ENCODE measurements at places on chromosomes 2 and 18. TPM values are rescaled to one million over a fixed set of nuclear protein-coding genes. Genes with fewer than 3 reads are reported as not detected.

GRCh38 chr18:77127769-77128671 is 4.6 kb downstream of the MBP start:
- no peak for DNase-seq
- no peaks in the 10 kb centered on the region for H3K27me3 ChIP-seq
- no peaks in the 10 kb centered on the region for H3K4me1 ChIP-seq
- no peak overlapping the region for H3K4me3 ChIP-seq
- H3K27ac ChIP-seq: peak overlapping the region; percentile 81

- no peaks in the 10 kb centered on the region for H3K27me3 ChIP-seq
- H3K4me1 ChIP-seq: no peaks in the 10 kb centered on the region
- DNase-seq: no peak
- no peak overlapping the region for H3K27ac ChIP-seq
These were observed 72.2 kb downstream of the DSC3 start for GRCh38 chr18:30970196-30970816.

- H3K4me3 ChIP-seq: no peak overlapping the region
- no peaks in the 10 kb centered on the region for H3K27me3 ChIP-seq
- H3K36me3 ChIP-seq: peaks cover 37% of the 10 kb centered on the region
These were observed 19.2 kb downstream of the SMARCAL1 start for GRCh38 chr2:216431531-216431856.

GRCh38 chr2:225231900-225232299 is 167.6 kb upstream of the NYAP2 start:
- H3K27me3 ChIP-seq: no peaks in the 10 kb centered on the region
- DNase-seq: no peak
- no peak overlapping the region for H3K4me3 ChIP-seq
- no peaks in the 10 kb centered on the region for H3K4me1 ChIP-seq
- H3K36me3 ChIP-seq: no peaks in the 10 kb centered on the region

The SH2D6 gene
- 0.98 TPM for total RNA-seq

DNA sequence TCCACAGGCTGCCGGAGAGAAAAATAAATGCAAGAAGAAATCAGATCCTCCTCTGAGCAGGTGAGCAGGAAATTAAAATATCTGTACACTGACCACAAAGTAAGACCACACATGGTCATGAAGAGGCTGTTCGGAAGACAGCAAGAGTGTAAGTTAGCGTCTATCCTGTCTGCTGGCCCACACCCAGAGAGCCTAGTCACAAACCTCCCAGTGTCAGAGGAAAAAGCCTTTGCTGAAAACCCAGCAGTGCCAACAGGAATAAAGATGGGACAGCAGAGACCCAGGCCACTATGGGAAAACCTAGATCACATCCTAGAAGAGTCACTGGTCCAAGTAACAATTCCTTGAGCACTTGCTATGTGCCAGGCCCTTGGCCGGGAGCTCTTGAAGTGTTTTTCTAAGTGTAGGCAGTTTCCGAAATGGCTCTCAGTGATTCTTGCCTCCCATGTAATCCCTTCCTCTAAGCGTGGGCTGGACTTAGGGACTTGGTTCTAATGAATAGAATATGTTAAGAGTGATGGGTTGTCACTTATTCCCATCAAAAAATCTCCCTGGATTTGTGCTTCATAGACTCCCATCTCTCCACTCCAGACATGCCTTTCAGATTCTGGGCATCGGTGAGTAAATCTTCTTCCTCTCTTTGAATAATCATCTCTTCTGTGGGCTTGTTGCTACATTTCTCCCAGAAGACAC is 110.9 kb upstream of the PKDCC start:
- no peaks in the 10 kb centered on the region for H3K36me3 ChIP-seq
- H3K27ac ChIP-seq: no peak overlapping the region
- no peak overlapping the region for H3K4me3 ChIP-seq
- H3K27me3 ChIP-seq: no peaks in the 10 kb centered on the region

The EHBP1 gene
- total RNA-seq: 42.7 TPM

- no peak overlapping the region for H3K27ac ChIP-seq
- H3K27me3 ChIP-seq: no peaks in the 10 kb centered on the region
- H3K4me1 ChIP-seq: no peaks in the 10 kb centered on the region
- no peak for DNase-seq
These were observed 261.2 kb downstream of the LRP1B start for GRCh38 chr2:141869572-141869971.

- H3K27ac ChIP-seq: no peak overlapping the region
- H3K36me3 ChIP-seq: no peaks in the 10 kb centered on the region
- peaks cover 7% of the 10 kb centered on the region for H3K4me1 ChIP-seq
- no peak for DNase-seq
- no peaks in the 10 kb centered on the region for H3K27me3 ChIP-seq
These were observed 90.6 kb upstream of the LPIN2 start for GRCh38 chr18:3103576-3103975.

DNA sequence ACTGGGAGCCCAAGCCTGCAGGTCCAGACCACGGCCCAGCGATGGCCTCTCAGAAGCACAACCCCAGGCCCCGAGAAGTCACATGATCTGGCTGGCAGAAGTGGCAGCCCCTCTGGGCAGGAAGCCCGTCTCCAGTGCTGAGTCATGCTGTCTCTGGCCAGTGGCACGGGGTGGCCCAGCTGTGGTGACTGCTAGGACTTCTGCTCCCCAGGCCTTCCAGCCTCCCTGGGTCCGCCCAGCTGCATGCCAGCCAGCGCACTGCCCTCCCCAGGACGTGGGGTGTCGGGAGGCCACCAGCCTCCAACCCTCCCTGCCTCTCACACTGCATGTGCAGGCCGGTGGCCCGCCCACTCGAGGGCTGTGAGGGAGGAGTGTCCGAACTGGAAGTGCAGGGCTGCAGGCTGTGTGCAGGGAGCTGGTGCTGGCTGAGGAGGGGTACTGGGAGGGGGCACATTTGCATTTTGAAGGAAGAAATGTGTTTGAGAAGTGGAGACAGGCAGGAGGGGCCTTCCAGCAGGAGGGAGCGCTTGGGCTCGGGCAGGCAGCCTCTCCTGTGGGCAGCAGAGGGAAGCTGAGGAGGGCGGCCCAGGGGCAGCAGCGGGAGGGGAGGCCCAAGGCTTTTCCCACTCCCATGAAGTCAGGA is 17.0 kb upstream of the HPCAL1 start:
- DNase-seq: no peak
- H3K36me3 ChIP-seq: no peaks in the 10 kb centered on the region
- no peak overlapping the region for H3K4me3 ChIP-seq
- no peaks in the 10 kb centered on the region for H3K27me3 ChIP-seq
- H3K27ac ChIP-seq: peak overlapping the region; percentile 78

DNA sequence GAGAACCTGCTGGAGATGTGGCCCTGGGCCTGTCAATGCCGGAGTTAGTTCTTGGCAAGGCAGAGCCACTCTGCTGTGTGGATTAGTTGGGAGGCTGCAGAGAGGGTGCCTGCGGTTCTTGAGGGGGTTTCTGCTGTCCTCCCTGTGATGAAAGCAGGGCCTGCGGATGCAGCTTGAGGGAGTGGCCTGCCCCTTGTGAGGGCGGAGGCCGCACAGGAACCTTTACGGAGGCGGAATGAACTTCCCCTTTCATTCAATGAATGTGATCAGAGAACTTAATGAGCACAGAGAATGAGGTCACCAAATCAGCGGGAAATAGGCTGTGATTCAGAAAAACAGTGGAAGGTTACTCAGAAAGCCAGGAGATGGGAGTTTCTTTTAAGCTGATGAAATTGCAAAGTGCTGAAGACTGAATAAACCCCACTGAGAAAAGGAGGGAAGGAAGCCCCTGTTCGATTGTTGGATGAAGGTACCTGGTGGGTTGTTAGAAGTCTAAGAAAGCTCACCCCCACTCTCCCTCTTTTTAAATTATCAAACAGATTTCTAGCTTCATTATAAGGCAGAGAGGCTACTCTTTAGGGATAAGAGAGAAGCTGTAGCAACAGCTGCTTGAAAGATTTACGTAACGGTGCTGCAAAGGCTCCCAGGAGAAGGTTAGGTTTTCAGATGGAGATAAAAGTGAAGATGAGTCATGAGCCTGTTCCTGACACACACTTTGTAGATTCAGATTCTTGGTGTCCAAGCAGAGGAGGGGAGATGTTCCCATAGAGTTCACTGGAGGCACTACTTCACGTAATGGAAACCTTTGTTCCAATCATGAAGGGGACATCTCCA is 47.4 kb downstream of the VWA3B start:
- H3K4me1 ChIP-seq: no peaks in the 10 kb centered on the region
- no peaks in the 10 kb centered on the region for H3K27me3 ChIP-seq
- H3K36me3 ChIP-seq: no peaks in the 10 kb centered on the region

DNA sequence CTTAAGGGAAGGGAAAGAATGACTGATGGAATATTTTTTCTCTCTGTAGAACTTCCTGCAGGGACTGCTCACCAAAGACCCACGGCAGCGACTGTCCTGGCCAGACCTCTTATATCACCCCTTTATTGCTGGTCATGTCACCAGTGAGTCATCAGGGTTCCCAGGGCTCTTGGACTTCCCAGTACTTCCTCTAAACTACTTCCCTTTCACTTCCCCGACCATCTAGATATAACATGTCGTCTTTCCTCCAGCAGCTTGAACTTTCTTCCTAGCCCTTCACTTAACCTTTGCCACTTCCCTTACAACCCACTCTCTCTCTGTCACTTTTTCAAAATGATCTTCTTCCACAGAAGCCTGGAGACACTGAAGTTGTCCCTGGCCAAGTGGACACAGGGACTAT is 7.2 kb downstream of the STK36 start:
- peaks cover 2% of the 10 kb centered on the region for H3K36me3 ChIP-seq
- H3K27me3 ChIP-seq: no peaks in the 10 kb centered on the region
- DNase-seq: no peak
- no peak overlapping the region for H3K27ac ChIP-seq
- H3K4me3 ChIP-seq: no peak overlapping the region

- H3K36me3 ChIP-seq: no peaks in the 10 kb centered on the region
- no peak for DNase-seq
- H3K4me1 ChIP-seq: no peaks in the 10 kb centered on the region
These were observed 28.5 kb downstream of the GPR55 start for GRCh38 chr2:230896346-230897115.

- H3K27me3 ChIP-seq: no peaks in the 10 kb centered on the region
- H3K27ac ChIP-seq: no peak overlapping the region
- H3K4me1 ChIP-seq: no peaks in the 10 kb centered on the region
- peaks cover 20% of the 10 kb centered on the region for H3K36me3 ChIP-seq
These were observed 60.1 kb downstream of the DYNC1I2 start for GRCh38 chr2:171747371-171747770.

DNA sequence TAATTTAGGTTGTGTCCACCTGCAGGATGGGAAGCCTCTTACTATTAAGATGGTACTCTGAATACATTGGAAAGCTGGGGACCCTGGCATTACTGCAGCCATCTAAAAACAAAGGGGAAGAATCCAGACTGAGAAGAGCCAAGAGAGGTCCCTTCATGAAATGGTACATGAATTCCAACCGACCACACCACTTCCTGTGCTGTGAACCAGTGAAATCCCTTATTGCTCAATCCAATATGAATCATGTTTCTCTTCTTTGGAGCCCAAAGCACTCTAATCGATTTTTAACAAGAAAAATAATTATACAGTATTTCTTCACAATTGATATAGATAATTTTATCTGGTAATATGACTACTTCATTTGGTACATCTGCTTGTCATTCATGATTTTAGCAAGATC is 479.7 kb upstream of the RAB6C start:
- H3K27me3 ChIP-seq: no peaks in the 10 kb centered on the region
- H3K36me3 ChIP-seq: no peaks in the 10 kb centered on the region
- no peak overlapping the region for H3K4me3 ChIP-seq
- H3K27ac ChIP-seq: no peak overlapping the region
- H3K4me1 ChIP-seq: no peaks in the 10 kb centered on the region

The EVX2 gene
- not detected for total RNA-seq

DNA sequence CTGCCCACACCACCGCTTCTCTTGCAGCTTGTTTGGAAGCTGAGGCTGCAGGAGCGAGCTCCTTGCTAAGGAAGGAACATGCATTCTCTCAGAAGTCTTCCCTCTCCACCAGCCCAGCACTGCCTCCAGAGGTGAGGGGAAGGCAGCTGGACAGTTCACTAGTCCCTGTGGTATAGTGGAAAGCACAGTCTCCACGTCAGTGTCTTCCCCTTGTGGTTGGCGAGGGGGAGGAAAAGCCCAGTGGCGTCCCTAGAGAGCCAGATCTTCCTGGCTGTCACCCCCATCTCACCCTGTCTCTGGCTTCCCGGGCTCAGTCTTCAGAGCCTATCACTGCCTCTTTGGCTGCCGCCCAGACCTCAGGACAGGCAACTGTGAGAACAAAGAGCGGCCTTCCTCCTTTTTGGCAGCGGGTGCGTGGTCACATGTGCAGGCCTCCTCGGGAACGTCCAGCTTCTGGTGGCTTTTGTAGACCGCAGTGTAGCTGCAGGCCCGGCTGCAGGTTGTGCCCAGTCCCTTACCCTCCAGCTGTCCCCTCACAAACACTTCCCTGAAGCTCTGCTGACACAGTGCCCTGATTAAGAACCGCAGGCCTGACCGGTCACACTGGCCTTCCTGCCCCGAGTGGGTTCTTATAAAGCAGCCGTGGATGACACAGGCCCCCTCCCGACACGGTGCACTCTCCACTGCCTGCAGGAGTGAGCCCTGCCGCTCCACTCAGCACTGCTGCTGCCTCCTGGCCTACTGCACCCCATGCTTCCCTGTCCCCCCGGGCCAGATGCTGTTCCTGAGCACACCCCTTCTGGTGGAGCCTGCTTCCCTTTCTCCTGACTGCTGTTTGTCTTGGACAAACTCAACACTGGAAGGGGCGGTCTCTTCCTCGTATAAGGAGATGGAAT is 90.9 kb downstream of the RNF144A start:
- DNase-seq: peak; percentile 56
- H3K4me3 ChIP-seq: no peak overlapping the region
- H3K27ac ChIP-seq: peak overlapping the region; percentile 39
- H3K27me3 ChIP-seq: no peaks in the 10 kb centered on the region
- H3K36me3 ChIP-seq: no peaks in the 10 kb centered on the region
- H3K4me1 ChIP-seq: peaks cover 18% of the 10 kb centered on the region

DNA sequence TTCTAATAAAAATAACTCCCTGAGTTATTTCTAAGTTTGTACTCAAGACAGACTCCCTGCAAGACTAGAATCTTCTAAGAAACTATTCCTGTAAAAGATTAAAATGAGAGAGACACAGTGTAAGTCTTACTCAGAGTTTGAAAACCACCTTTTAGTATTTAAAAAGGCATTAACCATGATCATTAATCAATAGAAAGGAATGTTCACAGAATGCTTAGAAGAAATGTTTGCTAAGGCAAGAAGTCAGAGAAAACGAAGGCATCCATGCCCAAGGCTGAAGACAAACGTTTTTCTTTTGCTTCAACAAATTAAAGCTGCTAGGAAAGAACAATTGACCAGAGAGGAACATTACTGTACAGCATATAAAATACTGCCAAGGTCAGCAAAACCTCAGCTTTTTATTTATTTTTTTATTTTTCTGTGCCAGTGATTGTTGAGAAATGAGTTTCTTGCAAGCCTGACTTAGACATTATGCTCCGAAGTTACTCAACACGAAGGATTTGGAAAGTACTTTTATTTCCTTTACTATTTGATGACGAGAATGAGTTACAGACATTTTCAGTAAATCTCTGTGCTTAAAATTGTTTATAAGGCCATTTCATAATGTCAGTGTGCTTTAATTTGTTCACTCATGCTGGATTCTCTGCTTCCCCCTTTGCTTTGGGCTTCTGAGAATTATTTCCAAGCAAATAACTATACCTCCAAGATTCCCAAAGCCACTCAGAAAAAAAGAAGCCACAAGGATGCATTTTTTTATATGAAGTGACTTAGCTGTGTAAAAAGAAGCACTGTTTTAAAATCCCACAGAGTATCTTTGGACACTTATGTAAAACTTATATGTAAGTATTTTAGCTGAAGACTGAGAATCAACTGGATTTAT is 20.5 kb downstream of the RND3 start:
- H3K27me3 ChIP-seq: no peaks in the 10 kb centered on the region
- no peak for DNase-seq
- peaks cover 2% of the 10 kb centered on the region for H3K36me3 ChIP-seq
- no peak overlapping the region for H3K27ac ChIP-seq
- no peak overlapping the region for H3K4me3 ChIP-seq

The POTEF gene
- total RNA-seq: not detected

- peak; percentile 3 for DNase-seq
- H3K27me3 ChIP-seq: no peaks in the 10 kb centered on the region
- no peaks in the 10 kb centered on the region for H3K36me3 ChIP-seq
- H3K4me3 ChIP-seq: no peak overlapping the region
These were observed 53.6 kb downstream of the TTC32 start for GRCh38 chr2:19848029-19848750.

The TRIB2 gene
- total RNA-seq: 69.2 TPM

Data from kidney (tissue), 22 donors.